GM04504 (cell line): ENCODE measurements at places on chromosomes 4 and X.

- DNase-seq = peak; percentile 10
Measured at GRCh38 chrX:131617182-131617581, 73.3 kb downstream of the OR13H1 start.

DNA sequence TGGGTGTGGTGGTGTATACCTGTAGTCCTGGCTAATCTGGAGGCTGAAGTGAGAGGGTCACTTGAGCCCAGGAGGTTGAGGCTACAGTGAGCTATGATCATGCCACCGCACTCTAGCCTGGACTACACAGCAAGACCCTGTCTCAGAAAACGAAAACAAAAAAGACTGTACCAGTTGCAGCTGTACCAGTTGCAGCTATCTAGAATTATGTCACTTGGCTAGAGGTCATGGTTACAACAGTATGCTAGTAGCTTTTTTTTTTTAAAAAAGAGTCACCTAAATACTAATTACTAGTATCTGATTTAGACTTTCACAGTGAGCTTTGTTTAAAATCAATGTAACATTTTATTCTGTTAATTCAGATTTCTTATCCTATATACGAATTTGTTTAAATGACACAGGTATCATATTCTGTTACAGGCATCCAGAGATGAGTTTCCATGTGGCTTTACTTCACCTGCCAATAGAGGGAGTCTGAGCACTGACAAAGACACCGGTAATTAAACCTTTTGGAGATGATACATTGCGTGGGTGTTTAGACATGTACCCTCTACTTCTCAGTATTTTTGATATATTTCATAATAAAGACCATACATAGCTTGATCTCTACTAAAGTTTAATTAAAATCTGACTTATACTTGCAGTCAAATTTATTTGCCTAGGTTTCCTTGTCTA is 100.2 kb upstream of the IL13RA1 start:
- no peak for DNase-seq

GRCh38 chr4:125739760-125740159 is 425.0 kb downstream of the FAT4 start:
- no peak for DNase-seq

GRCh38 chrX:139290310-139290709 is 240.2 kb upstream of the F9 start:
- DNase-seq = peak; percentile 13

- no peak for DNase-seq
Measured at GRCh38 chr4:59180969-59181368, 2019.2 kb upstream of the ADGRL3 start.

DNA sequence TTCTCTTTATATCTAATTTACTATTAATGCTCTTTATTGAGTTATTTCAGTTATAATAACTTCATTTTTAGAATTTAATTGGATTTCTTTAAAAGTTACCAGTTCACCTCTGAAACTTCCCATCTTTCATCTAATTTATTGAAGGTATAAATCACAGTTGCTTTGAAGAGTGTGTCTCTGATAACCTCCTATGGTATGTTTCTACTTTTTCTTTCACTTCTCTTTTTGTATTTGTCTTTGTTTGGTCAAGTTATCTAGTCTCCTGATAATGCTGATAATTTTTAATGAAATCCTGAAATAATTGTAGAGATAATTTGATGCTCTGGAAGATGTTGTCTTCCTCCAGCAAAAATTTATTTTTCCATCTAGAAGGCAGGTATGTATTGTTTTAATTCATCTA is 141.6 kb upstream of the NPY2R start:
- DNase-seq = no peak

DNA sequence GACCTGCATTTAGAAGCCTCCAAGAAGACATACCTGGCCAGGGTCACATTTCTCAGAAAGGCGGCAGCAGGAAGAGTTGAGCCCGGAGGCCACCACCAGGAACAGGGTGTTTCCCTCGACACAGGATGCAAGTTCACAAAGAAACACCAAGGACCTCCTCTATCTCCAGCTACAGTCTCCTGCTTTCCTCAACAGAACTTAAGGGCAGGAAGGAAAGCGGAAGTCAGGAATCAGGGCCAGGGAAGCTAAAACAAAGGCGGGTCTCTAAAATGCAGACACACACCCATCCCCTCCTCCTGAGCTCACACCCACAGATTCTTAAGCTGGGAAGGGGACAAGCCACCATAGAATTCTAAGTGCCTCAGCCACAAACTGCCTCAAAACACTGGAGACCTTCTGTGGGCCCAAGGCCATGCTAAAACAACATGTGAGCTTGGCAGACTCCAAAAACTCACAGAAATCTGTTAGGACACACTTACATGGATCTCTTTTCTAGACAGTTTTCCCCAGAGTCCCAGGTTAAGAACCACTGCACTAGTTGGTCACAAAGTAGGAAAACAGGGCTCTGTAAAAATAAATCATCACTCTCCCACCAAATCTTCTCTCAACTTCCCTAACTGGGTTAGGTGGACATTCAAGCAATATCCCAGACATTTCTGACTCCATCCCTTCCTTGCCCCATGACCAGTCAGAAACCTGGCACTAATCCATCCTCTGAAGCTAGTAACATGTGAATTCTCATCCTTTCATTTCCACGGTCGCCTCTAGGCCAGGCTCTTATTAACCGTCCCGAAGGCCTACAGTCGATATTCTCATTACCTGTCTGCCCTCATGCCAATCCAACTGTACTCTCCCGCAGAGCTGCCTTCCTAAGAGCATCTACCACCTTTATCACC is 163.2 kb downstream of the APBB2 start:
- DNase-seq = no peak

DNA sequence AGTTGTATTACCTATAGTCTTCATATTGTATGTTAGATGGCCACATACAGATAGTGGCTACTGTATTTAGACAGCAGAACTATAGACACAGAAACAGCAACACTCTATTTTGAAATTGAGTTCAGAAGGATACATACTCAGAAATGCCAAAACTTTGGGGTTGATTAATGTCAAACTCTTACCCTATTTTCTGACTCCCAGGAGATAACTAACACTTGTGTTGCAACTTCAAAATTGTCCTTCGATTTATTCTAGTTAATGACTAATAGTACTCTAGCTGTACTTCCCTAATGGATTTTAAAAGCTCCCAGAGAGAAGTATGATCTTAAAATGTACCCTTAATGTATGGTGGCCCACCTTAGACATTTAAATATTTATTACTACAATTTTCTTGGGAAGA is 229.9 kb upstream of the UGT8 start:
- DNase-seq = no peak

- no peak for DNase-seq
Measured at GRCh38 chrX:12378706-12379105, 240.4 kb downstream of the FRMPD4 start.

DNA sequence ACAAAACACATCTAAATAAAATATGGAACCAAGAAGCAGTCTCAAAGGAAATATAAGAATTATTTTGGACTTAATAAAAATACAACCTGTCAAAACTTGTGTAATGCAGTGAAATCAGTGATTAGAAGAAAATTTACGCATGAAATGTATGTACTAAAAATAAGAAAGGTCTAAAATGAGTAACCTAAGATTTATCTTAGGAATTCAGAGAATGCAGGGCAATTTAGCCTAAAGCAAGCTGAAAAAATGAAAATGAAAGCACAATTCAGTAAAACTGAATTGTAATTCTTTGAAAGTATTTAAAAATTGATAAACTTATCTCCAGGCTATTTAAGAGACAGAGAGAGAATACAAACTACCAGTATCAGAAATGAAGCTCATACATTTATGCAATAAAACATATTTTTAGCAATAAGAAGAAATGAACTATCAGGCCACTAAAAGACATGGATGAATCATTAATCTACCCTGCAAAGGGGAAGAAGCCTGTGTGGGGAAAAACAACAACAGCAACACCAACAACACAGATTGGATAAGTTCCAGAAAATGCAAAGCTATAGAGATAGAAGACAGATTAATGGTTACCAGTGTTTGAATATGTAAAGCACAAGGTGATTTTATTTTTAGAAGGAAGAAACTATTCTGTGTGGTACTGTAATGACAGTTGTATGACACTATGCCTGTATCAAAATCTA is 442.0 kb upstream of the ADGRL3 start:
- DNase-seq = no peak

DNA sequence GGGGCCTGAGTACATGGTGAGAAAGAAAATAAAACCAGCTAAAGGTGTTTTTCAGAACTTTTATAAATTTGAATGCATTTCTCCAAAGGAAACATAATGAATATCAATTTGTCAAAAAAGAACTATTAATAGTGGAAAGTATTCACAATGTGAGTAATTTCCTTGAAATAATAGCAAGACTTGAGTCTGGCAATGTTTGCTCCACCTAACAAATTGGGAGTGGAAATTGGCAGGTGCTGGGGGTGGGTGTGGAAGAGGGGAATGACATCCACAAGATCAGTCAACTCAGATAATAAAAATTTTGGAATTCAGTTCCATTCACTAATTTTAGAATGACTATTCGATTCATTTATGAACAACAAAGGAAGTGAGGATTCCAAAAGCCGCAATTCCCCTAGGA is 884.8 kb upstream of the SLIT2 start:
- DNase-seq = no peak

GRCh38 chrX:103215425-103215991 is 600 bp downstream of the BEX4 start:
- DNase-seq = no peak

DNA sequence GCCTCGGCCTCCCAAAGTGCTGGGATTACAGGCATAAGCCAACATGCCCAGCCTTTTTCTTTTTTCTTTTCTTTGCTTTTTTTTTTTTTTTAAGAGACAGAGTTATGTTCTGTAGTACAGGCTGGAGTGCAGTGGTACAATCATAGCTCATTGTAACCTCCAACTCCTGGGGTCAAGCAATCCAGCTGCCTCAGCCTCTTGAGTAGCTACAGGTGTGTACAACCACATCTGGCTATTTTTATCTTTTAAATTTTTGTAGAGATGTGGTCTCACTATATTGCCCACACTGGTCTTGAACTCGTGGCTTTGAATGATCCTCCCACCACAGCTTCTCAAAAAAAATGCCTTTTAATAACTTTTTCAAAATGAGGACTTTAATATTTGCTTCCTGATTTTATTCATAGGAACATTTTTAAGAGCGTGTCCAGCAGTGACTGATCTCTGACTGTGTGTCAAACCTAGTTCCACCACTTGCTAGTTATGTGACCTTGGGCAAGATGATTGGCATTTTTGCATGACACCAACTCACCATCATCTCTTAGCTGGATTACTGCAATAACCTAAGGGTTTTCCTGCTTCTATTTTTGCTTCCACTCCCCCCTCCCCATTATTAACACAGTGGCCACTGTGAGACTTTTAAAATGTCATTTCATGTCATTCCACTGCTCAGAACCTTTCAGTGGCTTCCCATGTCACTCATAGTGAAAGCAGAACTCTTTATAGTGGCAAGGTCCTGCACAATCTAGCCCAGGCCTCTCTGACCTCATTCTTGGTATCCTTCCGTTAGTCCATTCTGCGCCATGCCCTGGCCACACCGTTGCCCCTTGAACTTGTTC is 4.5 kb upstream of the TNIP3 start:
- no peak for DNase-seq

DNA sequence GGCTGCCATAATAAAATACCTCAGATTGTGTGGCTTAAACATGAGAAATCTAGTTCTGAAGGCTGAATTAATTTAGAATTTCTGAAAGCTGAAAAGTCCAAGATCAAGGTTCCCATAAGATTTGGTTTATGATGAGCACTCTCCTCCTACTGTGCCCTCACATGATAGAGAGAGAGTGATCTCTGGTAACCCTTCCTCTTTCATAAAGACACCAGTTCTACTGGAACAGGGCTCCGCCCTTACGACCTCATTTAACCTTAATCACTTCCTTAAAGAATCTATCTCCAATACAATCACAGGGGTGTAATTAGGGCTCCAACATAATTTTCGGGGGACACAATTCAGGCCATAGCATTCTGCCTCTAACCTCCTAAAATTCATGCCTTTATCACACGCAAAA is 194.0 kb upstream of the MAB21L2 start:
- no peak for DNase-seq

DNA sequence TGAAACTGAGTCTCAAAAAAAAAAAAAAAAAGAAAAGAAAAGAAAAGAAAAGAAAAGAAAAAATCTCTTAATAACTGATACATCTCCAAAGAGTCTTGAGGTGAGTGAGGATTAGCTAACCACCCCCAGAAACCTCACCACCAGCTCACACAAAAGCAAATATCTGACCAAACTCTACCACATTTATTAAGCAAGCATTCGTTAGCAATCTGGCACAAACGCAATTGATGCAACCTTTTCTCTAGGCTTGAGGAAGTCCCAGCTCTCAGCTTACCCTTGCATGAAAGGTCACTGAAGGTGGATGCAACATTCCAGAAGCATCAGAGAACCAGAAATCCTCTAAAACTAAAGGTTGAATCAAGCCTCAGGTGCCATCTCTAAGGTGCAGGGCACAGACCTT is 231.9 kb upstream of the BCOR start:
- no peak for DNase-seq

GRCh38 chr4:187470061-187470460 is 525.5 kb upstream of the ZFP42 start:
- DNase-seq = no peak

GRCh38 chr4:121764702-121765367 is at the start of gene SMIM43:
Gene SMIM43, minus strand, starts transcription at chr4:121765164. Its CDS starts 59 bp downstream, at chr4:121765105.
- DNase-seq = no peak

DNA sequence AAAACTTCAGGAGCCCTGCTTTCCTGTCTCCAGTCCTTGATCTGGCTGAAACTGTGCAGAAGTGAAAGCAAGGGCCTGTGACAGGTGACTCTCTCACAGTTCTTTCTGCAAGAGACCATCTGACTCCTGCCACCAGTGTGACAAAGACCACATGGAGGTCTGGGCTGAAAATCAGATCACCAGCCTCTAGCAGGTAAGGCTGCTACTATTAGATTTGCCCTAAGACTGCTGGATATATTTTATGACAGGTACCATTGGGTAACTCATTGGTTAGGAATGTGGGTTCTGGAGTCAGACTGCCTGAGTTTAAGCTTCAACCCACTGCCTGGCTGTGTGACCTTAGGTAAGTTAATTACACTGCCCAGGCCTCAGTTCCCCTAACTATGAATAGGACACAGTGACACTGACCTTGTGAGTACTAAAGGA is 163.3 kb upstream of the SLC7A11 start:
- DNase-seq = no peak

DNA sequence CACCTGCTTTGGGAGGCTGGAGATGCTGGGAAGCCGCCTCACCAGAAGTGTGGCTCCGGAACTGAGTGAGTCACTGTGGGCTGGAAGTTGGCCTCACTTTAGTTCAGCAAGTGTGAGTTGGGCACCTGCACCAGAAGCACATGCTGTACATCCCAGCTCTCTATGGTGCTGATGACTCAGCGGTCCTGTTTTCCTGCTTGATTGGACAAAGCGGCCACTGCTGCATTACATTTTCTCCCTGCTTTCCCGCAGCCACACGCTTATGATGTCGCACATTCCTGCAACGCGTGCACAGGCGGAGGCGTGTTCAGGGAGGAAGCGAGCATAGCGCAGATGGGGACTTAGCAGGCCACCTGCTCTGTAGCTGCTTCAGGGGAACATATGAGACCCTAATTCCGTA is 26.7 kb upstream of the CLDN34 start:
- peak; percentile 40 for DNase-seq

DNA sequence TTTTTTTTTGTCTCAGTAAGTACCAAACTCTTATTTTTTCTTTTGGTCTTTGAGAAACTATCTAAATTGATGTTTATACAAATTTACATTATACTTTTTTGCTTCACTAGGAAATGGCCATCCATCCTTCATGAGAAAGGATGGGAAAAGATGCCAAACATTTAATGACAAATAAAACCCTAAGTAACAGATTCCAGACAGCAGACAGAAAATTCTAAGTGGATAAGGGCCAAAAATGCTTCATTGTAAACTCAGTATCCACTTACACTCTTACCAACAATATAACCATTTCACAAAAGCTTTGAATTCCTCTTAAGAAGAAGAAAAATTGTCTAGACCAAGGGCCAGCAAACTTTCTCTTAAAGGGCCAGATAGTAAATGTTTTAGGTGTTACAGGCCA is 3.5 kb downstream of the GUCY1B1 start:
- no peak for DNase-seq
